Common myeloid progenitor, CD34-positive (primary cell): ENCODE measurements at places on chromosomes 11 and 22.

GRCh38 chr22:28051787-28052356 lies 132.8 kb upstream of the PITPNB start:
- peak; percentile 35 for DNase-seq

DNA sequence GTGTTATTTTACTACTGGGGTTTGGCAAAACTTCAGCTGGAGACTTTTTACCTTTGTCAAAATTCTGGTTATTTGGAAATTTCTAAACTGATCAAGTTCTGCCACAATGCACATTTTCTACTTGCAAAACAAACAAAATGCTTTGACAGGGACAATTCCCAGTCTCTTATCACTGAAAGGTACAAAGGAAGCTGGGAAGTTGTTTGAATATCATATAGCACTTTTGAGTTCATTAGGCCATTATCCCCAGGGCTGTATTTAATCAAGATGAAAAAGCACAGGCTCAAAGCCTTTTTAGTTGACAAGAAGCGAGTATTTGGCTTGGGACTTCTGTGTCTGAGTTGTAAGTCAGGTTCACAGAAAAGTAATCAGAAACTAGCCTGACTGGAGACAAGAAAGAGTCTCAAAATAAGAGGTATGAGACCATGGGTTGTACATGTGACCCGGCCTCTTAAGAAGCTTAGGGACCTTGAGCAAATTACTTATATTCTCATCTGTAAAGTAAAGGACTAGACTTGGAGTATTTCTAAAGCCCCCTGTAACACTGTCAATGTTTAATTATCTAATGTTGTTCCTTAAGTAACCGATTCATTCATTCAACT lies 2.9 kb upstream of the HORMAD2 start:
- no peak for DNase-seq

DNA sequence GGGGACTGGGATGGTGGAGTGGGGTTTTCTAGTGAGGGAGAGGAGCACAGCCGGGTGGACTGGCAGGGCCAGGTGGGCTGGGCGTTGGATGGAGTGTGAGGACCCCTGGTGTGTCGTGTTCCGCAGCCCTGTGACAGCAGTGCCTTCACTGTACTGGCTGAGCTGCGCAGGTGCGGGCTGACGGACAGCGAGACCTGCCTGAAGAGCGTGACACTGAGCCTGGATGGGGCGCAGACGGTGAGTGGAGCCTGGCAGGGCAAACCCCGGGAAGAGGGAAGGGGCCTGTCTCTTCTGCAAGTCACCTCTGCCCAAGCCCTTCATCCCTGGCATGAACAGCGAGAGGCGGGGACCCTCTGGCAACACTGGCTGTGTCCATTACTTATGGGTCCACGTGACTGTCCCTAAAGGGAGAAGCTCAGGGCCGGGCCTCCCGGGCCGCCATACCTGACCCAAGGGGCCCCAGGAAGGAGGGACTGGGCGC lies 10.0 kb downstream of the MUC5AC start:
- DNase-seq, result no peak

GRCh38 chr11:47917599-47918369 lies 62.6 kb upstream of the PTPRJ start:
- DNase-seq, result peak; percentile 97

DNA sequence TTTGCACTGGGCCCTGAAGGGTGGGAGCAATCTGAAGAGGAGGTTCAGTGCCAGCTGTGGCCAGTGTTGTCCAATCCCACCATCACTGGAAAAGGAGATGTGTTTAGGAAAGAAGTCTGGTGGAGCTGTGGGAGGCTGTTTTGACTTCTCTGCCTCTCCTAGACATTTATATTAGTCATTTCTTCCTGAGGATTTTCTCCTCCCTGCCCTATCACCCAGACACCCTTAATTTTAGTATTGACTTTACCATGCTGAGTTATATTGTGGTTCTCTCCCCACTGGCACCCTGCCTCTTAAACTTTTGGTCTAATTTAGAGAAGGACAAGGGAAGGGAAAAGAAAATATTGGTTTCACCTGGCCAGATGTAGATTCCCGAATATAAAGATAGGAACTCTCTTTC lies 159.1 kb downstream of the WNT11 start:
- DNase-seq, result no peak

- peak; percentile 84 for DNase-seq
Measured at GRCh38 chr11:66020618-66021357, 5.5 kb downstream of the CATSPER1 start.

- DNase-seq, result no peak
Measured at GRCh38 chr11:57240757-57241156, 3.7 kb upstream of the APLNR start.

DNA sequence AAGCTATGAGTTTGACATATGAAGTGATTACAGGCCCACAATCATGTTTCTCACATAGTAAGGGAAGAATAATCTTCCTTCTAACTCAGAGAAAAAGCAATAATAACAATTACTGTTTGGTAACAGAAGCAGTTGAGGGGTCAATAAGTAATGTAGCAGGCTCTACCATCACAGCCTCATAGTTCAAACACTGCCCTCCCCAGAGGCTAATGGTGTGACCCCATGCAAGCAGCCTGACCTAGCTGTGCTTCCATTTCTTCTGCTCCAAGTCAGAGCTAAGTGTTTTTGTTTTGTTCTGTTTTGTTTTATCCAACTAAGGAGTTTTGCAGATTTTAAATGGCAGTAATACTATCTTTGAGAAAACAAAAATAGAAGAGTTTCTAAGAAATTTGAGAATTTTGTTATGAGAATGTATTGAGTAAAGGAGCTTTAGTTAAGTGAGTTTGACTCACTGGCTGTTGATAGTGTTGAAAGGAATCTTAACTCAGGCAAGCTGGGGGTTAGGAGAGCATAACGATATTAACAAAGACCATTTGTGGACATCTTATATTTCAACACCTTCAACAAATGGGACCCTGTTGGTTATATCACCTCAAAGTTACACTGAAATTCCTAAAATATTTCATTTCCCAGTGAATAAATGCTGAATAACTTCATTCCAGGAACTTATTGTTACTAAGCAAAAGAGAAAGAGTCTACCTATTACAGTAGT lies 48.5 kb downstream of the GUCY1A2 start:
- no peak for DNase-seq
